ENCODE measurements at places on chromosomes 16 and 17.

GRCh38 chr17:50203086-50203485 is 1.7 kb upstream of the COL1A1 start:
- no peak for DNase-seq

DNA sequence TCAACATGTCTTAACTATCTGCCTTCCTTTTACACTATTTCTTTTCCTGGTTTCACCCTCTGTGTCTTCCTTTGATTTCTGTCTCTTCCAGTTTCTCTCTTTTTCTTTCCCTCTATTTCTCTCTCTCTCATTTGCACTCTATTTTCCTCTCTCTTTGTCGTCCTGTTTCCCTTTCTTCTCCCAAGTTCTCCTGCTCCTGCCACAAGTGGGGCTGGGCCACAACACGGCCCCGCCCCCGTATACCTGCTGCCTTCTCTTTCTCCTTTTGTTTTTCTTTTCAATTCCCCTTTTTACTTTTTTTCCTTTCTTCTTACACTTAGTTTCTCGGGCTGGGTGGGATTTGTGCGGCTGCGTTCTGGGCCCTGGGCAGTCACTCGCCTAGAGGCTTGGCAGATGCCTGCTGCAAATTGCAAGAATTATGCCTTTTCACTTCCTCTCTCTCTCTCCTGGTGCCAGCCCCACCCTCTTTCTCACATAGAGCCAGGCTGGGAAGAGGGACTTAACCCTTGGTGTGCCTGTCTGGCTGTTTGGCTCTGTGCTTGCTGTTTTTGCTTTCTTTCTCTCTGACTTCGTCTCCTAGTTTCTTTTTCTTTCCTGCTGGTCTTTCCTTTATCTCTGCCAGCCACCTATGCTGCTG is 2139.4 kb downstream of the TP53TG3F start:
- no peak for DNase-seq

- no peak for DNase-seq
These were observed 9.3 kb downstream of the ADORA2B start for GRCh38 chr17:15954222-15954621.

DNA sequence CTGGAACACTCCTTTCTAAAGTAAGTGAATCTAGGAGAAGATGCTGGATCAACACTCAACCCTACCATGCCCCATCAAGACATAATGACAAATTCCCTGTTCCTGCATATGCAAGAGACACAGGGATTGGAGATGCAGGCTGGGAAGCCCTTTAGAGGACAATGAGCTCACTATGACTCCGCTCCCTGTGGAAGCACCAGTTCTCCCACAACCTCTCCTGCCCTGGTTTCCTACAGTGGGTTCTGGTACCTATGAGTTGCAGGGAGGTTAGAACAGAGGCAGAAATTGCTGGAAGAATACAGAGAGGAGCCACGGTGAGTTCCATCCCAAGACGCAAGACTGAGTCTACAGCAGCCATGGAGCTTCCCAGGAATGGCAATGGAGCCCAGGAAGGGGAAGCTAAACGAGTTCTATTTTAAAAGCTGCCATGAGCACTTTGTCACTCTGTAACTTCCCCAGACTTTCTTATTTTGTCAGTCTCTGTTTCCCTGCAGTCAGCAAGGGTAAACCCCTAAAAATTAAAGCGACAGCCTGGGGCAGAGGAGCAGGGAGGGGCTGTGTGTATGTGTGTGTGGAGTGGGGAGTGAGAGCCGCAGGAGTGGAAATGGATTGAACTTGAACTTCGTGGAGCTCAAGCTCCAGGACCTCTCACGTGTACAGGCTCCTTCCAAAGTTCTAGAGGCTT is 42.3 kb upstream of the PIK3R6 start:
- no peak for DNase-seq

GRCh38 chr17:62637809-62638208 is 10.3 kb downstream of the MRC2 start:
- no peak for DNase-seq

DNA sequence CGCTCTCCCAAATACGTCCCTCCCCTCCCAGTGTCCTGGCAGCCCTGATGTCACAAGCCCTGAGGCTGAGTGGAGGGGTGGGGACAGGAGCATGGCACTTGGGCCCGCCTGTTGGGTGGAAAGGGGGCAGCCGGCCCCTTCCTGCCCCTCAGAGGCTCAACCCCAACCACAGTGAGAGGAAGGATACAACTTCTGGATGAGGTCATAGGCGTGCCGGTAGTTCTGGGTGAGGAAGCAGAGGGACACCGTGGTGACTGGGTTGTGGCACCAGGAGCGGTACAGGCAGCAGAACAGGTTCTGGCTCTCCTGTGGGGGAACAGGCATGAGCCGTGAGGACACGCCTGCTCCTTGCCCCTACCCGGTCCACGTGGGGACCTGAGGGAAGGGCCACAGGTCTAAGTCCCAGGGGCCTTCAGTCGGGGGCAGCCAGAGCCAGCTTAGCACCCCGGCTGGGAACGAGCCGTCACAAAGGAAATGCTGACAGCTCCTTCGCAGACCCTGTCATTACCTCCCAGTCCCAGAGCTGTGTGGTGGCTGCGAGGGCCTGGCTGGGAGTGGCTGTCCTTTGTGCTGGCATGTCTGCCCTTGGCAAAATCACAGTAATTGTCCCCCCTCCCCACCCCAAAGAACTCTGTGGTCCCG is 11.2 kb upstream of the MTSS2 start:
- DNase-seq = no peak

GRCh38 chr16:50152351-50152806 is 727 bp upstream of the TENT4B start:
- no peak for DNase-seq

- DNase-seq = peak; percentile 42
These were observed 996 bp downstream of the SUMO2 start for GRCh38 chr17:75181608-75182318.

GRCh38 chr16:50667497-50668367 is 13.4 kb downstream of the SNX20 start:
- DNase-seq = no peak

- peak; percentile 90 for DNase-seq
These were observed 26.2 kb downstream of the ANKRD40 start for GRCh38 chr17:50681263-50682200.

DNA sequence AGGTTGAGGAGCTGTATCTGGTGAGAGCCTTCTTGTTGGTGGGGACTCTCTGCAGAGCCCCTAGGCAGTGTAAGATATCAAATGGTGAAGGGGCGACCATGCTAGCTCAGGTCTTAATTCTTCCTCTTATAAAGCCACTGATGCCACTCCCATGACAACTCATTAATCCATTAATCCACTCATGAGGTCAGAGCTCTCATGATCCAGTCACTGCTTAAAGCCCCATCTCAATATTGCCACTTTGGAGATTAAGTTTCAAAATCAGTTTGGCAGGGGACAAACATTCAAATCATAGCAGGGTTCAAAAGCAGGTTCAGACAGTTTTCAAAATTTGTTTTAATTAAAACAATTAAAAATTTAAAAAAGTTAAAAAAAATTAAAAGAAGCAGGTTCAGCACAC is 13.1 kb upstream of the SPECC1 start:
- peak; percentile 24 for DNase-seq

- DNase-seq = peak; percentile 14
These were observed 14.2 kb upstream of the C17orf78 start for GRCh38 chr17:37361543-37361942.

DNA sequence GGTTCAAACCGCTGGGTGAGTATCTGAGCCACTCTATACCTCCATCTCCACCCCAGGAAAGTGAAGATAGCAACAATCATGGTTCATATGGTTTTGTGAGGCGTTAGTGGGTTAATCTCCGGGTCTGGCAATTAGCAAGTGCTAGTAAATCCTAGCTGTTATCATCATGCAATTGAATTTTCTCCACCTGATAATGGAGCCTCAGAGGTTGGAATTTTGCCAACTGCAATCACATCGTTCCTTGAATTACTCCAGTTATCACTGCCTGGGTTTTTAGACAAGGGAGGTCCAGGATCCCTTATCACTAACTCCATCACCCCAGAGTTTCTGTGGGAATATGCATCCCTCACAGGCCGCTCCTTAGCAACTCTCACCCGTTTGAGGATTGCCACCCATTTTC is 311.5 kb downstream of the RBFOX1 start:
- no peak for DNase-seq

DNA sequence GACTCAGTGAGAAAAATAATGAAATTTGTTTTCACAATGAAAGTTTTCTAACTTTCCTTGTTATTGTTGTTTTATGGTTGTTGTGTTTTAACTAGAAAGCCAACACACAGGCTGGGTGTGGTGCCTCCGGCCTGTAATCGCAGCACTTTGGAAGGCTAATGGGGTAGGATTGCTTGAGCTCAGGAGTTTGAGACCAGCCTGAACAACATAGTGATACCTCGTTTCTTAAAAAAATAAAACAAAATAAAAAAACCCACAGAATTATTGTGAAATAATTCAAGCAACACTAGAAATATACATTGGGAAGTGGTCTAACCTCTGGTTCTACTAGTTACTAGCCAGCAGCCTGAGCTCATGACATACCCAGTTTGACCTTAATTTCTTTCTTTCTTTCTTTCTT is 630 bp downstream of the MILR1 start:
- DNase-seq = no peak

- no peak for DNase-seq
These were observed 23.9 kb upstream of the AATK start for GRCh38 chr17:81189670-81190530.

DNA sequence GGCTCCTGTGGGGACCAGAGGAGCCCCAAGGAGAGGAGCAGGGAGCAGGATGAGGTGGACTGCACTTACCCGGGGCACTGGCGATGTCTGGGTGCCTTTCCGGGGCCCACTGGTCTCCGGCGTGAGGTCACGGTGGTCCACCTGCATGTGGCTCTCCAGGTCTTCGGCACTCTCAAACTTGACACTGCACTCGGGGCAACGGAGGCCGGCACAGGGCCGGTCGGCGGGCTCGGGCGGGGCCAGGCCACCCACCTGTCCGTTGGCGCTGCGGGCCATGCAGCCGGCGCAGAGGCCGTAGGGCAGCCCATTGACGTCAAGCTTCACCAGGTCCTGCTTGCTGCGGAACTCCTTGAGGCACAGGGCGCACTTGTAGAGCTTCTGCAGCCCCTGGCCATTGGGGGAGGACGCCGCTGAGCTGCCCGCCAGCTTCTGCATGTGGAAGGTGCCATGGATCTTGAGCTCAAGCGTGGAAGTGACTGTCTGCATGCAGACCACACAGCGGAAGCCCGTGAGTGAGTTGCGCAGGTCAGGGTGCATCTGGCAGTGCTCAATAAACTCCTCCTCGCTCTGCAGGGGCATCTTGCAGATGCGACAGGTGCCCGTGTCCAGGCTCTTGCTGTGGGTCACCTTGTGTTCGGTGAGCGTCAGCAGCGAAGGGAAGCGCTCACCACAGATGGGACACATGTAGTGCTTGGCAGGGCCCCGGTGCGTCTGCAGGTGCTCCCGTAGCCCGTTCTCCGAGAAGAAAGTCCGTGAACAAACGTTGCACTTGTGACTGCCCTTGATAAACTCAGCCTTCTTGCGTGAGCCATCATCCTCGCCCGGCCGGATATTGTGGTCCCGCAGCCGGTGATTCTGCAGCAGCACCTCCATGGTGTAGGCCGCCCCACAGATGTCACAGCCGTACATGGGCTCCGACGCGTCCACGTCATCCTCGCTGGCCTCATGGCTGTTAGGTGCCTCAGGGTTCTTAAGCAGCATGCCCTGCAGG is 220.0 kb downstream of the ZNF423 start:
- DNase-seq = no peak

DNA sequence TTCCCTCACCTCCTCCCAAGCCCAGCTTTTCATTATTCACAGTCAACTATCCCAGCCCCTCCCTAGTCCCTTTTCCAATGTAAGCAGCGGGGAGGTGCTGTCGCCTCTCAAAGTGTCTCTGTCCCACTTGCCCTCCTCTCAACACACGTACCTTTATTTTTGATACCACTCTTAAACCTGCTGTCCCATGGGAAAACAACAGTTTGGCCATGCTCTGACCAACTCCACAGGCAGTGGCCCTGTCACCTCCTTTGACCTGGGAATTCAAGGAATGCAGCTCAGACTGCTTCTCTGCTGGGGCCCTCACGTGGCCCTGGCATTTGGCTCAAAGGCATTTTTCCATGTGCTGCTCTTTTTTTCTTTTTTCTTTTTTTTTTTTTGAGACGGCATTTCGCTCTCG is 4.2 kb downstream of the LYRM9 start:
- peak; percentile 57 for DNase-seq

DNA sequence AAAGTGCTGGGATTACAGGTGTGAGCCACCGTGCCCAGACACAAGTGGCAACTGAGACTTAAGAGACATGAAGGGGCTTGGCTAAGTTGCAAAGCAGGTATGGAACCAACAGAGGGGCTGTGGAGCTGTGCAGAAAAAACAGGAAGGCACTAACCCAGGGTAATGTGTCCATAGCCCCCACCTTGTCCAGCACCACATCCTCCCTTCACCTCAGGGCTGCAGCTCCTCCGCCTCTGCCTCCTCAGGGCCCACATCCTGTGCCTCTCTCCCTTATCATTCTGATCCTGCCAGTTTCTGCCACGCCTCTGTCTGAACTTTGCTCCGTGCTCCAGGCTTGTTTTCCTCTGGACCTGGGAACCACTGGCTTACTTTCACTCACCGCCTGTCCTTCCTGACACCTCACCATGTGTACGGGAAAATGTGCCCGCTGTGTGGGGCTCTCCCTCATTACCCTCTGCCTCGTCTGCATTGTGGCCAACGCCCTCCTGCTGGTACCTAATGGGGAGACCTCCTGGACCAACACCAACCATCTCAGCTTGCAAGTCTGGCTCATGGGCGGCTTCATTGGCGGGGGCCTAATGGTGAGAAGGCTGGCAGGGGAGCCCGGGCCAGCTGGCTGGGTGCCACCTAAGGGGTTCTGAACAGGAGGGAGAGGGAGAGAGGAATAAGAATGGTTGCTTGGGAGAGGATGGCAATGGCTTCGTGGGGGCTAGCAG is at the start of gene TM4SF5:
TM4SF5 (plus strand) TSS at position 368 of the 716 bp plus-strand sequence; CDS start at position 405, 37 bp downstream.
- no peak for DNase-seq

GRCh38 chr17:44266402-44267164 is 1.4 kb downstream of the SLC4A1 start:
- DNase-seq = no peak

DNA sequence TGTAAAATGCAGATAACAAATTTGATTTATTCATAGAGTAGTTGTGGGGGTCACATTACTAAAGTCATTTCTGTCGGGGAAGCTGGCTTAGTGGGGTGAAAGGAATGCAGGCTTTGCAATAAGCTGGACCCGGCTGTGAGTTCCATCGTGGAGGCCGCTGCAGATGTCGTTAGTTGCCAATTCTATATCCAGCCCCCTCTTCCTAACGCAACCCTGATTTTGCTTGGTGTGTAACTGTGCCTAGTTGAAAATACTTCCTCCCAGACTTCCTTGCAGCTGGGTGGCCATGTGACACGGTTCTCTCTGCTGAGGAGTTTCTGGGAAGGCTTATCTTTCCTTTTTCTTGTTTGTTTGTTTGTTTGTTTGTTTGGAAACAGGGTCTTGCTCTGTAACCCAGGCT is 4.5 kb downstream of the MFSD6L start:
- no peak for DNase-seq

Measured in eye (tissue), 1 donor.